Suprapubic skin (tissue), 4 donors: ENCODE measurements at places on chromosomes 1 and 21.

GRCh38 chr1:239800861-239801260, 290.8 kb upstream of the FMN2 start:
- no peak for DNase-seq

DNA sequence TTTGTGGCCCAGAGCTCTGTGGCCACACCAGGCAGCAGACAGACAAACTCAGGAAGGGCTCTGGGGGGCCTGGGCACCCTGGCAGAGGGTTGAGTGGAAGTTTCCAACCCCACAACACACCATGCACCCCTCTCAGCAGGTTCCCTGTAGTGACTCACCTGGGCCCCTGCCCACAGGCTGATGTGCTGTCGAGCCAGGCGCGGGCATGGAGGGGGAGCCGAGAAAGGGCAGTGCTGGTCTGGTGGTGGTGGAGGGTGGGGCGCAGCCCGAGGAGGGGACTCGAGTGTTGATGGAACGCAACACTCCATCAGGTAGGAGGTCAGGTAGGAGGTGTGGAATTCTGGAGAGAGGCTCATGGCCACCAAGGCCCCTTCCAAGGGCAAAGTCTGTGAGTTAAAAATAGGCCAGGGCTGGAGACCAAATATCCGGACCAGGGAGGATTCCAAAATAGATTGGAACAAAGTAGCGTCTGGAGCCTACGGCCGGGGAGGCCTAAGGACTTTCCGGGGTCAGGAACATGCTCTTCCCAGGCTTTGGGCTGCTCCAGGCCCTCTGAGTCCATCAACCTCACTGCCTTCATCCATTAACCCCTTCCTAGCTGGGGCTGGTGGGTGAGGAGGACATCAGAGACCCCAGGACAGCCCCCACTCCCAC, 191.5 kb upstream of the AJAP1 start:
- DNase-seq = no peak

- no peak for DNase-seq
Observed at GRCh38 chr1:18384059-18384458, 96.7 kb upstream of the KLHDC7A start.

GRCh38 chr1:210250665-210250997, 18.0 kb downstream of the SERTAD4 start:
- peak; percentile 72 for DNase-seq

DNA sequence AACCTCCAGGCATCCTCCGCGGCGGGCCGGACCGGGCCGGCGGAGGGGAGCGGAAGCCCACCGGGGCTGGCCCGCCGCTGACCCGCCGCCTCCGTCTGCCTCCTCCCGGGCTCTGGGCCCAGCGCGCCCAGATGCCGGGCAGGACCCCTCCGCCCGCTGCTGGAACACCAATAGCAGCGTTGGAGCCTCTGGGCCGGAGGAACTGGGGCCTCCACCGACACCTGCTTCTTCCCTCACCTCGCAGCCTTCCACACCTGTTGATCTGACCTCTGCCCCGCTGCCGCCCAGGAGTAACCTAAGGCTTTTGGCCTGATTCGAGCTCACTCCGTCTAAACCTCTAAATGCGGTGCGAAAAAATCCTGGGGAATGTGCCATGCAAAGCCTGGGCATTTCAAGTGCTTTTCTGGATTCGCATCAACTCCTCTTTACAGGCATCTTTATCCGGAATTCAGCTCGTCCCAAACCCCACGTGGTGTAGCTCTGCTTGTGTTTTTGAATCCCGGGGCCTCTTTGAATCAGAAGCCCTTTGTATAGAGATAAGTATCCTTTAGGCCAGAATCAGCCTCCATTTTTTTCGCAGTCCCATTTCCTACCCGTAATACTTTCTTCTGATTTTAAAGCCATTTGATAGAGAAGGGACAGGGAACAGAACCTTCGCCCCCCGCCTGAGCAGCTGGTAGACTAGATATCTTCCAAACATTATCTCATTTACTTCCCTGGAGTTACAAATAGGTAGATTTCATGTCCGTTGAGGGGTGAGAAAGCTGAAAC, 680 bp upstream of the CNN3 start:
- peak; percentile 71 for DNase-seq

DNA sequence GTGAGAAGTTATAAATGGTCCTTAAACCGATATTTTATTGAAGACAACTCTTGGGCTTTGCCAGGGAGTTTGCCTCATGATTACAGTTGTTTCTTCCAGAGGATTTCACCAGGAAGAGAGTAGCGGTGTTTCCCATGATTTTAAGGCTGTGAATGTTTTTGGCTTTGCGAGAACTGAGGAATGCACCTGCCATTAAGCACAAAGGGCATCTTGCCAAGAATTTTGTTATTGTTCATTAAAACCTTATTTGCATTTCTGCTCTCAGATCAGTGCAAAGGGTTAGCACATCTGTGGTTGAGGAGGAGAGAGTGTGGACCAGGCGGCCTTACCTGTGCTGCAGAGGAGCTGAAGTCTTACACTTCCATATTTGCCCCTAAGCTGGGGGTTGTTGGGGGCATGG, 13.8 kb downstream of the CNIH3 start:
- DNase-seq = no peak

DNA sequence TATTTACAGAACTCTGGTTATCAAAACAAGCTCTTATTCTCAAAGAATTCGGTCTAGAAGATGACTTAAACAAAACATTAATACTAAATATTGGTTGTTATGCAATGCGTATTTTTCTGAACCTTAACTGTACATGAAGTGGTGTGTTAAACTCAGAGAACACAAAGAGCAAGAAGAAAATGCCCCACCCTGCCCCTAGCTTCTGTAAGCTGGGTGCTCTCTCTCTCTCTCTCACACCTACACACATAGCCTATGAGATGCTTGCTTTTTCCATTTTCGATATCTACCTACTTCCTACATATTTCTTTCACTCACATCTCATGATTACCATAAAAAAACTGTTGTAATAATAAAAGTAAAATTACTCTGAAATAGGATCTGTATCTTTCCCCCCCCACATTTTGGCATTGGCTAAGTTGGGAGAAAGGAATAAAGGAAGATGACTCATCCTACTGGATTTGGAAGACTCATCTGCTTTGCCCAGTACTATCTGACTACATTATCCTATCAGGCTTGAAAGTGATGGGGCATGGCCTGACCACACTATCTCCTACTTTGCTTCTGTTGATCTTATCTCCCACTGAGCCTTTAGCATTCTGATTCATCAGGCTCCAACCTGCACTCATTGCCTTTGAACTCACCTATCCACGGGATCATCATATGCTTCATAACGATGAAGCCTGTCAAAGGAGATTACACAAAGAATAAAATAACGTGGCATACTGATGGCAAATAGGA, 2.9 kb downstream of the CRYZ start:
- DNase-seq = no peak

DNA sequence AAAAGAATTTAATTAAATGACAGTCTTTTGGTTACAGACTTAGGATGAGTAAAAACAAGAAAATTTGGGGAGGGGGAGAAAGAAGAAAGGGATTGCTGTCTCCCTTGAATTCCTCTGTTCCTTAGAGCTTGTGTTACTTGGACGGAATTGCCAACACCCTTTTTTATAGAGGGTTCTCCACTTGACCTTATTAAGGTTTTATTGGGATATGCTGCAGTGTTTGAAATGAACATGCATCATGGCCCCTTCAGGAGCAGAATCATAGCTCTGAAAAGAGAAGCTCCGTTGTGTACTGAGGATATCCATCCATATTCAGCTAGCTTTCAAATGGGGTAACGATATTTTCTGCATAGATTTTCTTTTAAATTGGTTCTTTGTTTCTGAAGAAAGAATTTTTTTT, 48.2 kb upstream of the DNASE2B start:
- DNase-seq = no peak

- DNase-seq = no peak
Observed at GRCh38 chr21:26003404-26003803, 167.2 kb downstream of the APP start.

- DNase-seq = no peak
Observed at GRCh38 chr1:55060133-55060999, 21.0 kb downstream of the PCSK9 start.

DNA sequence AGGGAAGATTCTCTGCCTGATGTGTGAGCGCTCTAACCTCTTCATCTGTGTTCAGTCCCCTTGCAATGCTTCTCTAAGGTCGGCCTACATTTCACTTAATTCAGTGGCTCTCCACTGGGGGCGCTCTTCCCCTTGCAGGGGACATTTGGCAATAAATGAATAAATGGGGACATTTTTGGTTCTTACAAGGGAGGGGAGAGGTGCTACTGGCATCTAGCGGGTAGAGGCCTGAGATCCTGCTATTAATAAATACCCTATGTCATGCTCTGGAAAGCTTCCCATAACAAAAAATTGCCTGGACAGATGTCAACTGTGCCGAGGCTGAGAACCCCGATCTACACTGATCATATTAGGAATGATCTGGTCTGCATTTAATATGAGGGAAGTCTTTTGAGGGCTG, 25.9 kb upstream of the DNAJC11 start:
- DNase-seq = no peak

- no peak for DNase-seq
Observed at GRCh38 chr1:67317803-67318202, 10.1 kb downstream of the IL12RB2 start.

DNA sequence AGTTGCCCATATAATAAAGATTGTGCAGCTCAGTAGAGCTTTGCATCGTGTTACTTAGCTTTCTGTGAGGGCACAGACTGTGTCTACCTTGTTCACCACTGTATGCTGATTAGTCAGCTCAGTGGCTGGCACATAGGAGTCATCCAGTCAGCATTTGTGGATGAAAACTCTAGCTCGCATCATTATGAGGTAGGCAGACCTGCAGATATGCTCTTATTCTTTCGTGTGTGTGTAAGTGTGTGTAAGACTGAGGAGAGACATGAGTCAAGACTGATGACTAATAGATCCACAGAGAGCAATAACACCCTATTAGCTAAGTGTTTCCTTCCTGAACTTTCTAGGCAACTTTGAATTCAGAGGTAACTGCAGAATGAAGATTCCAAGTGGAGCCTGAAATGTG, 17.1 kb downstream of the TTF2 start:
- DNase-seq = no peak

GRCh38 chr21:27578741-27579265, 611.9 kb upstream of the ADAMTS5 start:
- DNase-seq = no peak

GRCh38 chr1:105072446-105072845, 1322.7 kb downstream of the AMY1C start:
- DNase-seq = no peak

GRCh38 chr1:166836733-166837132, 2.5 kb upstream of the POGK start:
- DNase-seq = no peak

DNA sequence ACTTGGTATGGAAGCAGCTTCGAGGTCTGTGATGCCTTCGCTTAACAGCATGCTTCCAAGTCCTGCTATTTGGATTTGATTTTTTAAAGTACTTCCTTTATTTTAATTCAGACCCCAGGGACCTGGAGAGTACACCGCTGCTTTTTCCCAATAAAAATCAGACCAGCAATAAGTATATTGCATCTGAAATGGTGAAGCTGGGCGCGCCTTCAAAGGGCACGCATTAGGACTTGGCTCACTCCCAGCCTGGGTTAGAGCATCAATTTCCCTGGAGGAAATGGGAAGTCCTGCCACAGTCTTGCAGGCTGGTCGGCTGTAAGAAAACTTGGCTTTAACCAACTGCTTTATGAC, 325.1 kb downstream of the RRAGC start:
- DNase-seq = no peak

GRCh38 chr1:229070168-229070567, 200.7 kb upstream of the RAB4A start:
- peak; percentile 85 for DNase-seq

- DNase-seq = no peak
Observed at GRCh38 chr1:9238550-9238949, 4.0 kb downstream of the H6PD start.

DNA sequence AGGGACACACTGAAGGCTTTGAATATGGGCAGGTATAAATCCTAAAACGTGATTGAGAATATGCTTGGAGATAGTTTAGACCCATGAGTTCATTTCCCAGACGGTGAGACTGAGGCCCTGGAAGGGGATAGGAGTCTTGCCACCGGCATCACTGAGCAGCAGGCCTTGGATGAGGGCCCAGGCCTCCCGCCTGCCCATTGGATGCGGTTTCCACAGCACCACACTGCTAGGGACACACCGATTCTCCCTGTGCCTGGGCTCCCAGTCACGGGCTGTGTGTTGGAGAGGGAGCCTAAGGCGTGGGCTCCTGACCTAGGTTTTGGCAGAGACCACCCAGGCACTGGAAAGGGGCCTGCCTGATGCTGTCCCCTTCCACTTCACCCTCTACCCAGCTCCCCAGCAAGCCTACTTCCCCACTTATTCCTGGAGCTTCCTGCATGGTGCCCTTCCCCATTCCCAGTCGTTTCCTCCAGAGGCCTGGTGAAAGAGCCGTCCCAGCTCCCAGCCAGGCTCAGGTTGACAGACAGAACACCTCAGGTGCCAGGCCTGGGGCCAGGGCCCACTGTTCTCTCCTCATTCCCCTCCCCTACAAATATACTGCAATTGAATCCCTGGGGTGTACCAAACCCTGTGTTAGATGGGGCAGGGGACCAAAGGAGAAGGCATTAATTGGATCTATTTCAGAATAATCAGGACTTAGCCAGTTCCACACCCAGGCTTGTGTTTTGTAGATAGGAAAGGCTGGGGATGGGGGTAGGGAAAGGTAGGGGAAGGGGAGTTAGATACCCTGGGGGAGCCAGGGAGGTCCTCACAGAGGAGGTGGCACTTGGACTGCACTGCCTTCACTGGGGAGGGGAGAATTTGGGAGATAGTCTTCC, 3.4 kb downstream of the FOXO6 start:
- DNase-seq = no peak

DNA sequence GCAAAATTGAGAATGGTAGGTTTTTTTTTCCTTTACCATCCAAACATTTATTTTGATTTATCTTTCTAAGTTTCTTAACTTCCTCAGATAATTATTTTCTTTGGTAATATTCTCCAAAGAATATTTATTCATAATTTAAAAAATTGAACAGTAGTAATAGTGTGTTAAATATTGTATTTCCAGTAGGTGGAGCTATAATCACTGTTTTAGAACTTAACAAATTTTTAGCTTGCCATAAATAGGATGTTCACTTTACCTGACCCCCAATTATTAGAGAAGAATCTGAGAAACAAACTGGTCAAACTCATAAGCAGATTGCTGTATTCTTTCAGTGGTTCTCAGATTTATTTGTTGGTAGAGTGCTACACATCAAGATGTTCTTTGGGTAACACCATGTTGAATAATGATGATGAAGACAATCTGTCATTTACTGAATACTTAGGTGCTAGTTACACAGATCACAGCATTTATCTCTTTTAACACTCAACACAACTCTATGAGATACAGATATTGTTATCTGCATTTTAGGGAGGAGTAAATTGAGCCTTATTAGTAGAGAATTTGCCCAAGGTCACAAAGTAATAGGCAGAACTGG, 82.4 kb upstream of the GPR88 start:
- no peak for DNase-seq

- no peak for DNase-seq
Observed at GRCh38 chr1:22462928-22463327, 11.3 kb downstream of the ZBTB40 start.
